ENCODE measurements at places on chromosomes 3 and 15. TPM values are rescaled to one million over a fixed set of nuclear protein-coding genes. Genes with fewer than 3 reads are reported as not detected.

DNA sequence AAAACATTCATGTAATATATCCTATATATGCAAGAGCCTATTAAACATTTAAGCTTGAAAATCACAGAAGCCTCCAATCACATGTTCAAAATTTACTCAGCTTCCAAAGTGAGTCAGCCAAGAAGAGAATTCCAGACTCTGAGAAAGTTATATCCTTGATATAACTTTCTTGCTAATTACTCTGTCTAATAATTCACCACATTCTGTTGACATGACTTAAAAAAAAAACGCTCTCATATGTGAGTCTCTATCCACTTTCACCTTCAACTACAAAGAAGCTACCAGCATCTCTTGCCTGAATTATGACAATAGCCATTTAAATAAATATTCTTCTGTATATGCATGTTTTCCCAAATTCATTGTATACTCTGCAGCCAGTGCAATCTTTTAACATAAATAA, 1116.3 kb upstream of the CADM2 start:
- no peak overlapping the region for H3K4me3 ChIP-seq
- no peak overlapping the region for H3K27ac ChIP-seq
- no peak for DNase-seq
- H3K27me3 ChIP-seq, result no peaks in the 10 kb centered on the region
- no peaks in the 10 kb centered on the region for H3K36me3 ChIP-seq

Gene EFCAB12
- total RNA-seq, result 0.04 TPM

DNA sequence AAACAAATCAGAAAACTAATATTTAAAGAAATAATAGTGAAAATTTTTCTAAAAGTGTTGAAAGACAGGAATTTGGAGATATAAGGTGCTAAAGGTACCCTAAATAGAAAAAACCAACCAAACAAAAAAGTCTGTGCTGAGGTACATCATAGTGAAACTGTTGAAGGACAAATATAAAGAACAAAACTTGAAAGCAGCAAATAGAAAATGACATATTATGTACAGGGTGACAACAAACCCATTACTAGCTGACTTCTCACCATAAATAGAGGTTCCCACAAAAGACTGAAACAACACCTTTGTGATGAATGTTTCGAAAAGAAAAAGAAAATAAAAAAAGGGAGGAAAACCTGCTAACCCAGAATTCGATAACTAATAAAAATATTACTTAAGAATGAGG, 502.5 kb upstream of the NECTIN3 start:
- no peaks in the 10 kb centered on the region for H3K4me1 ChIP-seq
- no peak for DNase-seq
- H3K27me3 ChIP-seq, result no peaks in the 10 kb centered on the region
- H3K27ac ChIP-seq, result no peak overlapping the region
- H3K36me3 ChIP-seq, result no peaks in the 10 kb centered on the region

- H3K4me1 ChIP-seq, result no peaks in the 10 kb centered on the region
- no peak overlapping the region for H3K4me3 ChIP-seq
- DNase-seq, result no peak
- no peaks in the 10 kb centered on the region for H3K36me3 ChIP-seq
- H3K27ac ChIP-seq, result no peak overlapping the region
Measured at GRCh38 chr3:126407412-126408044, 12.8 kb downstream of the CFAP100 start.

DNA sequence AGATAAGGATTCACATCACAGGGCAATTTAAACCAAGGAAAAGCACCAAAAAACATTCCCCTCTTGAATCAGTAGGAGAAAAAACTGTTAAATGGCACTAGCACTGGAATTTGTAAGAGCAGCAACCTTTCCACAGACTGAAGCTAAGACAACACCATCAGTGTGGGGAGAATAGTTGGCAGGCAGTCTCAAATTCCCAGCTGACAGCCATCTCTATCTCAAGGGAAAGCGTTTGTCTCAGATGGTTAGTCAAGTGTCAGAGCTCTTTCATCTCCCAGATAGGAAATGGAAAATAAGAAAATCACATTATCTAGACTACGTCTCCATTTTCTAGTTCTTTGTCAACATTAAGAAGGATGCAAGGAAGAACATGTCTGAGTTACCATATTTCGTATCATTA, 228.7 kb downstream of the WDR72 start:
- H3K4me3 ChIP-seq, result no peak overlapping the region
- no peaks in the 10 kb centered on the region for H3K36me3 ChIP-seq
- H3K27me3 ChIP-seq, result no peaks in the 10 kb centered on the region
- no peak for DNase-seq
- H3K4me1 ChIP-seq, result no peaks in the 10 kb centered on the region

- H3K4me3 ChIP-seq, result peak overlapping the region; percentile 96
- peaks cover 20% of the 10 kb centered on the region for H3K4me1 ChIP-seq
- H3K27ac ChIP-seq, result peak overlapping the region; percentile 44
- DNase-seq, result no peak
- H3K27me3 ChIP-seq, result no peaks in the 10 kb centered on the region
Measured at GRCh38 chr3:119240101-119240590, 532 bp downstream of the B4GALT4 start.

- no peak overlapping the region for H3K27ac ChIP-seq
- no peaks in the 10 kb centered on the region for H3K4me1 ChIP-seq
- H3K27me3 ChIP-seq, result no peaks in the 10 kb centered on the region
- no peak overlapping the region for H3K4me3 ChIP-seq
Measured at GRCh38 chr3:23490459-23490858, 287.3 kb downstream of the UBE2E2 start.

DNA sequence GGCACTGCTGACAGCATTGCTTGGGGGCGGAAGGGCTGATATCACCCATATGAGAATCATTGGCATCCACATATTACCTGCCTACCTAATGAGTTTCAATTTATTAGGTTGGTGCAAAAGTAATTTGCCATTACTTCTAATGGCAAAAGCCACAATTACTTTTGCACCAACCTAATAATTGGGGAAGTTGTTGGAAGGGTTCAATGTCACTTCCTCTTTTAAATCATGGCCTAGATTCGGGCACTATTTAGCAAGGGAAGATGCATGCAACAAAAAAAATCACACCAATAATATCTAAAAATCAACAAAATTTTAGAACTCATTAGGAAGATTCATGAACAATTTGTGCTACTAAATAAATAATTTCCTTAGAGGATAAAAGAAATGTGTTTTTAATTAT, 56.0 kb upstream of the AGTR1 start:
- no peak overlapping the region for H3K4me3 ChIP-seq
- no peaks in the 10 kb centered on the region for H3K4me1 ChIP-seq
- H3K36me3 ChIP-seq, result no peaks in the 10 kb centered on the region
- DNase-seq, result no peak
- H3K27me3 ChIP-seq, result no peaks in the 10 kb centered on the region
- H3K27ac ChIP-seq, result no peak overlapping the region

Gene SNTN
- not detected for total RNA-seq

GRCh38 chr3:187720337-187720670, 17.9 kb upstream of the RTP2 start:
- H3K4me3 ChIP-seq, result no peak overlapping the region
- H3K27ac ChIP-seq, result peak overlapping the region; percentile 50
- no peaks in the 10 kb centered on the region for H3K27me3 ChIP-seq
- no peak for DNase-seq

DNA sequence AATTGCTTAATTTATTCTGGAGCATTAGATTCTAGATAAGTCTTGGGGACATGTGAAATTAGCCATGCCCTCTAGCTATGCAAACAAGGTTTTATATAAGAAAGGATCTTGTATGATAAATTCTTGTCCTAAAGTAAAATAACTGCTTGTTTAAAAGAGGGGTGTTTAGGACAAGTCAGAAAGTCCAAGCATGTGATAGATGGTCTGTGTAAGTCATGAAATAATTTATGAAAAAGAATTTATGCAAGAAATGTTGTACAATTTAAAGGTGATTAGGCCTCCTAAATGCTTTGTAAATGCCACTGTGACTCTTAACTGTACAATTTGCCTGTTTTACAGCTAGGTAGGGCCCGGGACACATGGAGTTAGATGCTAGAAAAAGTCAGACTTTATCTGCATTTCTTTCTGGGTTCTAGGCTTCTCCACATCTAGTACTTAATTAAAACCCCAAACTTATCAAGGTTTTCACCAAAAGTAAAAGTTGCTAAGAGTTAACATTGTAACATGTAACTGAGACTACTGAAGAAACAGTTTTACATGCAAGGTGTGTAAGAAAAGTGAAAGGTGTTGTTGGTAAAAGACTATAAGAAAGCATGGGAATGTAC, 13.2 kb downstream of the LINS1 start:
- H3K36me3 ChIP-seq, result peaks cover 12% of the 10 kb centered on the region
- H3K27ac ChIP-seq, result no peak overlapping the region

Gene PPM1L
- 3.4 TPM for total RNA-seq

DNA sequence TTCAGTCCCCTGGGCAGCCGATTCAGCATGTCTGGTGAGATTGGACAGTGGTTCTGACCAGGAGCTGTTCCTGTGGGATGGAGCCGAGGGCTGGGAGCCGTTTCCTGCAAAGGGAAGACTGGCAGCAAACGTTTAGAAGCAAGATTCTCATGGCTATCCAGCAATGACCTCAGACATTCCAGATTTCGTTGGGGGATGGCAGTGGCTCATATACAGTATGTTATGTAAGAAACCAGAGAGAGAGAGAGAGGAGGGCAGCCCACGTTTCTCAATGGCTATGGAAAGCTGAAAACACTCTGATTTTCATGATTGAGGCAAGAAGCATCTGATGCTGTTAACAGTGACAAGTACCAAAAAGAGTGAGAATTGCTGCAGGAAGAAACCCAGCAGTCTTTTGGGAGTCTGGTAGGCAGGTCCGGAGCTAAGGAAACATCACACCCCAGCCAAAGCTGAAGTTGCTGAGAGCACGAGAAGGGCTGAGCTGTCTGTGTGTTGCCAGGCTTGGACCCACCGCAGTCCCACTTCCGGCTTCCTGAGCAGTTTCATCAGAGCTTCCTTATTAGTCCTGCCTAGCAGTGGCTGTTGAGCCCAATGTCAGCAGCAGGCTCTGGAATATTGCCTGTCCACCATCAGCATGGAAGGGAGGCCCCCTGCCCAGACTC, 25.6 kb upstream of the VPS8 start:
- no peak overlapping the region for H3K4me3 ChIP-seq
- DNase-seq, result no peak
- no peaks in the 10 kb centered on the region for H3K27me3 ChIP-seq
- H3K27ac ChIP-seq, result no peak overlapping the region
- H3K4me1 ChIP-seq, result peaks cover 47% of the 10 kb centered on the region

DNA sequence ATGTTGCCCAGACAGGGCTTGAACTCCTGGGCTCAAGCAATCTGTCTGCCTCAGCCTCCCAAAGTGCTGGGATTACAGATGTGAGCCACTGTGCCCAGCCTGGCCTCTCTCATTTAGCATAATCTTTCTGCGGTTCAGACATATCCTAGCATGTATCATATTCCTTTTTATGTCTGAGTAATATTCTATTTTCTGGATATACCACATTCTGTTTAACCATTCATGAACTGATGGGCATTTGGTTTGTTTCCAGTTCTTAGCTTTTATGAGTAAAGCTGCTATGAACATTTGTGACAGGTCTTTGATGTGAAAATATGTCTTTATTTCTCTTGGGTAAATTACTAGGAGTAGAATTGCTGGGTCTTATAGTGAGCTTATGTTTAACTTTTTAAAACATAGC, 23.5 kb downstream of the FAM81A start:
- no peak overlapping the region for H3K4me3 ChIP-seq
- no peak for DNase-seq
- no peaks in the 10 kb centered on the region for H3K36me3 ChIP-seq
- no peak overlapping the region for H3K27ac ChIP-seq
- no peaks in the 10 kb centered on the region for H3K27me3 ChIP-seq

GRCh38 chr15:77243135-77243534, 172.2 kb upstream of the TSPAN3 start:
- H3K27me3 ChIP-seq, result no peaks in the 10 kb centered on the region
- H3K4me3 ChIP-seq, result no peak overlapping the region
- H3K36me3 ChIP-seq, result no peaks in the 10 kb centered on the region

Gene C3orf20
- total RNA-seq, result not detected

- H3K36me3 ChIP-seq, result no peaks in the 10 kb centered on the region
- H3K27me3 ChIP-seq, result no peaks in the 10 kb centered on the region
- DNase-seq, result no peak
Measured at GRCh38 chr3:187906416-187906815, 161.1 kb upstream of the BCL6 start.

- no peaks in the 10 kb centered on the region for H3K36me3 ChIP-seq
- H3K27me3 ChIP-seq, result no peaks in the 10 kb centered on the region
- no peak for DNase-seq
- H3K4me3 ChIP-seq, result no peak overlapping the region
- no peaks in the 10 kb centered on the region for H3K4me1 ChIP-seq
Measured at GRCh38 chr3:48215466-48215865, 7.8 kb upstream of the CAMP start.

Gene STX19
- total RNA-seq, result not detected

- H3K4me1 ChIP-seq, result peaks cover under 1% of the 10 kb centered on the region
- no peak overlapping the region for H3K4me3 ChIP-seq
- no peaks in the 10 kb centered on the region for H3K36me3 ChIP-seq
- no peak for DNase-seq
- H3K27me3 ChIP-seq, result no peaks in the 10 kb centered on the region
- no peak overlapping the region for H3K27ac ChIP-seq
Measured at GRCh38 chr15:67931861-67932260, 92.0 kb upstream of the RNU6-1 start.

- no peak overlapping the region for H3K27ac ChIP-seq
- H3K27me3 ChIP-seq, result no peaks in the 10 kb centered on the region
- no peak overlapping the region for H3K4me3 ChIP-seq
- H3K36me3 ChIP-seq, result no peaks in the 10 kb centered on the region
Measured at GRCh38 chr3:161700998-161701397, 204.4 kb downstream of the OTOL1 start.

- no peaks in the 10 kb centered on the region for H3K27me3 ChIP-seq
- peak; percentile 78 for DNase-seq
- no peak overlapping the region for H3K27ac ChIP-seq
Measured at GRCh38 chr3:99808163-99808794, 9.4 kb upstream of the CMSS1 start.

Gene SLC2A2
- total RNA-seq, result not detected

Gene TERC
- total RNA-seq, result 1,851 TPM

DNA sequence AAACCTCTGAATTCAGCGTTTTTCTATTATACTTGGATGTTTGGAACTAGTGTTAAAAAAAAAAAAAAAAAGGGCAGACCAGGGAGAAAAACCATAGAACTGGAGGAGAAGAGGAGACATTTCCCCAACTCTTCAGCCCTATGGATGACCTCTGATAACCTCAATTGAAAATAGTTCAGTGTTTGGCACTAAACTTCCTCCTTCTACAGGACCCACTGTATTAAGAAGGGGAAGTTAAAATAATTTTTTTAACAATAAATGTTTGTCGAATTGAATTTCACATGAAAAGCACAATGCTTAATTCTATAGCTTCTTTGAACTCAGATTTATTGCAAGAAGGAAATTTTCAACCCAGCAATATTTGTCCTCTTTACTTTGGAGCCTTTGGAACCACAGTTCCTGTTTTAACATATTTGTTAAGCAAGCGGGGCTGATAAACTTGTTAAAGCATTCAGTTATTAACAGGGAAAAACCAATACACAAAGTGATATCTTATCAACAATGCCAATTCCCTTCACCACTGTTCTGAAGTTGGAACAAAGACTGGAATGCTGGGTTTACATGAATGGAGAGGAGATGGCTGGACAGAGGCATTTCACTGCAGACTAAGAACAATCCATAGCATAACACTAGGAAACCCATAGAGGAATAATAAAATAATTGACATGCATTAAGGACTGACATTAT, 3.1 kb upstream of the A4GNT start:
- no peaks in the 10 kb centered on the region for H3K36me3 ChIP-seq
- H3K4me3 ChIP-seq, result no peak overlapping the region
- no peak for DNase-seq
- no peaks in the 10 kb centered on the region for H3K27me3 ChIP-seq
- no peaks in the 10 kb centered on the region for H3K4me1 ChIP-seq

Gene SLC9C1
- total RNA-seq, result not detected

Gene CHAC1
- 45.5 TPM for total RNA-seq

Gene PP2D1
- not detected for total RNA-seq
